ENCODE measurements at places on chromosomes 5 and 9. TPM values are rescaled to one million over a fixed set of nuclear protein-coding genes. Genes with fewer than 3 reads are reported as not detected.

The PCDHA7 gene
- 0.05 TPM for total RNA-seq

The RFX3 gene
- 8.9 TPM for total RNA-seq

The TIMD4 gene
- total RNA-seq = not detected

The NPR2 gene
- total RNA-seq = 16.6 TPM

The ARSI gene
- 1.8 TPM for total RNA-seq

The RAI14 gene
- total RNA-seq = 250 TPM

Measured in glomerular endothelial cell (primary cell).